Suppressor macrophage treated with lipopolysaccharide for 4 hours (primary cell): ENCODE measurements at places on chromosomes 11 and 22.
A peak's percentile ranks its signal among the peaks of the same experiment; 100 is the strongest.

DNA sequence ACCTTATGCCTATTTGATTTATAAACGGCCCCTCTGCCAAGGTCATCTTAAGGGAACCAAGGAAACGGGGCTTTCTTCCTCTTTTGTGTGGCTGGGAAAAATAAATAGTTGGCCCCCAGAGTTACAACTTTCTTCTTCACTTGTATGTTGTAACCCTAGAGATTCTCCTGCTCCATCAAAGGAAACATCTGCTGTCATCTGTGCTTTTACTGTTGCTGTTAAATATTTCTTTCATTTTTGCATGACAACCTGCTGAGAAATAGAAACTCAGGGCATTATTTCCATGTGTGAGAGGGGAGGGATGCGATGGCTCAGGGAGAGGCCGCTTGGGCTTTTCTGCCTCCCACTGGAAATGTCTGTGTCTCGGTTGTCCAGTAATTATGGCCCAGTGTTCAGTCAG, 21.8 kb upstream of the CDC42EP2 start:
- peak; percentile 84 for DNase-seq

DNA sequence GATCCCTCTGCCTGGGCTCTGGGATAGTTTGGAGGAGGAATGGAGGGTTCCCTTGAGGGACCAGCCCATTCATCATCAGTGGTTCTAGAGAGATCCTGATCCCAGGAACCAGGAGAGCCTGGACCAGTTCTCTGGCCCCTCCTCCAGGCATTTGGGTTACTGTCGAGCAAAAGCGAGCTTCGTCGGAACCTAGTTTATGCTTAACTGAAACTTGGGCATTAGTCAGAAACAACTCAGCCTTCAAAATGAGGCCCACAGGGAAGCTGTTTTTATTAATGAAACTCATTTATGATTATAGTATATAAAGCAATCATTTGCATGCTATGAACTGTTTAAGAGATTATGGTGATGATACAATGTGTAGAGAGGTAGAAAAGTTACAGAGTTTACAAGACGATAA, 61.4 kb downstream of the LIF start:
- no peak for DNase-seq

DNA sequence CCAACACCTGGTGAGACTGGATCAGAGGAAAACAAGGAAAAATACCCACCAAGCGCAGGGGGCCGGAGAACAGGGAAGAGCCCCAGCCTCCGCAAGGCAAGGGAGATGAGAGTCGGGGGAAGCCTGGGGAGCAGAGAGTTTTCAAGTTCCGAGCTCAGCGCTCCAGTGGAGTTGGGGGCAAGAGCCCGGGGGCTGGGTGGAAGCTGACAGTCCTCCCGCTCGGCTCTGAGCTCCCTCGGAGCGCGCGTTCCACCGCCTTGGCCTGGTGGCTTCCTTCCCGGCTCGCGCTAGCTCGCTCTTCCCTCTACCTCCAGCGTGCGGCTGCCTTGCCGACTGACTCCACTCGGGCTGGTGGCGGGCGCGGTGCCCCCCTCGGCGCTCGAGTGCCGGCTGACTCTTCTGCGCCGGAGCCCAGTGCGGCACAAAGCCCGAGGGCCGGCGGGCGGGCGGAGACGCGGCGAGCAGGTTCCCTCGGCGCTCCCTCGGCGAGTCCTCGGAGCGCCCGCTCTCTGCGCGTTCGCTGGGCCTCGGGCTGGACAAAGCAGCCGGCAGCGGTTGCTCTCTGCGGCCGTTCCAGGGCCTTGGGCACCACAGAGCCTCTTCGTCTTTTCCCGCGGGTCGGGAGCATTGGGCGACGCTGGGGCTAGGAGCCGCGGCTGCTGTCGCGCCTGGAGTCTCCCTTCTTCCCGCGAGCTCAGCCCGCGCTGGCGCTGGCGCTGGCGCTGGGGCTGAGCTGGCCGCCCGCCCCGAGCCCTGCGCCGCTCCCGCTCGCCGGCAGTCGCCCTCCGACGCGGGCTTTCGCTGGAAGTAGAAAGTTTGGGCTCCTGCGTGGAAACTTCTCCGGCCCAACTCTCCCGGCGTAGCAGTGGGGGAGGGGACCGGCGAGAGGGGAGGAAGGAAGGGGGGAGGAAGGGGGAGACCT, 1.0 kb downstream of the PAX6 start:
- DNase-seq, result no peak

GRCh38 chr22:42929838-42930155, 72.7 kb upstream of the ARFGAP3 start:
- DNase-seq, result no peak

- DNase-seq, result no peak
Measured at GRCh38 chr11:128784059-128784804, 82.9 kb downstream of the KCNJ1 start.

- DNase-seq, result no peak
Measured at GRCh38 chr22:48338793-48339705, 1488.6 kb downstream of the BRD1 start.

GRCh38 chr11:72754149-72754543, 1.9 kb upstream of the ARAP1 start:
- no peak for DNase-seq

DNA sequence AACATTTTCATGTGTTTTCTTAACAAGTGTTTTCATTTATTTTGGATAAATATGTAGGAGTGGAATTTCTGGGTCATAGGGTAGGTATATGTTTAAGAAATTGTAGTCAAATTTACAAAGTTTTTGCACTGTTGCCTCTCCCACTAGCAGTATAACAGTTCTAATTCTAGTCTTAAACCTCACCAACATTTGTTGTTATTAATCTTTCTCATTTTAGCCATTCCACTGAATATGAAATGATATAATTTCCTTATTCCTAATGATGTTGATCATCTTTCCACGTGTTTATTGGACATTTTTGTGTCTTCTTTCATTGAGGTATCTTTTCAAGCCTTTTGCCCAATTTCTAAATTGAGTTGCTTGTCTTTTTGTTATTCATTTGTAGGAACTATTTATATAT, 62.0 kb downstream of the C11orf91 start:
- DNase-seq, result no peak

DNA sequence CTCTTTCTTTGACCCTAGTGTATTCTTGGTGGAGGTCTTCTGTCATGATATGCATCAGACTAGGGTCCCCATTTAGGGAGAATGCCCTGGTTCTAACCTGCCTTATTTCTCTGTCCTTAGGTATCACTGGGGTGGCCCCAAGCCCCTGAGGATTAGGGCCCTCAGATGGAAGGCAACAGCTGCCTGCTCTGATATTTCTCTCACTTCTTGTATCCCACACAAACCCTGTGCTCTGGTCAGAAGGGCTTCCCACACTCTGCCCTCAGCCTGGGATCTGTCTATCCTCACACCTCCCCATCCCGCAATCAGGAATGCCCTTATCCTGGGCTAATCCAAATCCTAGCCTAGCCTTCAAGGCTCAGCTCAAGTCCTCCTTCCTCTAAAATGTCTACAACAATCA, 75.5 kb downstream of the KCNC1 start:
- no peak for DNase-seq

DNA sequence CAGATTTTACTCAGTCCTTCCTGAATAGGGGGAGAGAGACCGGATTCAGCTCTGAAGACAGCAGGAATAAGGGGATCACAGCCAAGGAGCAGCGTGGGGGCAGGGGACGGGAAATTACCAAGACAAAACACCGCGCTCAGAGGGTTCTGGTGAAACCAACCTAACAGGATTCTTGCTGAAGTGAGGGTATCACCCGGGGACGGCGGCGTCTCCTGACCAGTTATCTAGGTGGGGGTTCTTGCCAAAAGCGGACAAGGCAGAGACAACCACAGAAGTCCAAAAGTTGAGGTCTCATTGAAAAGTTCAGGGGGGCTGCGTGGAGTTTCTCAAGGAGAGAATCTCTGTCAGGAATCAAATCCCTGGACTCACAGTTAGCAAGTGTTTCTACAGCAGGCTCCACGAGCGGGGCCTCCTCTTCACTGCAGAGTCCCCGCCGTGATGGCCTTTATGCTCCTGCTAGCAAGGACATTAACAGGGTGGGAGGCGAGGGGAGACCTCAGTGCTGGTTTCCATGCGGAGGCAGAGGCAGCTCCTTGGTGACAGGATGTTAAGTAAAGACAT, 291.0 kb downstream of the BRD1 start:
- DNase-seq, result no peak

GRCh38 chr22:35971456-35972119, 57.0 kb downstream of the RBFOX2 start:
- DNase-seq, result no peak

- DNase-seq, result no peak
Measured at GRCh38 chr11:17739945-17740338, 5.4 kb downstream of the KCNC1 start.

GRCh38 chr22:19965771-19966709, 24.4 kb upstream of the TXNRD2 start:
- no peak for DNase-seq

- peak; percentile 86 for DNase-seq
Measured at GRCh38 chr22:39254789-39255298, 10.1 kb upstream of the PDGFB start.

- DNase-seq, result no peak
Measured at GRCh38 chr11:78567209-78567608, 7.5 kb downstream of the NARS2 start.

GRCh38 chr11:73193251-73194033, 24.6 kb upstream of the P2RY2 start:
- peak; percentile 48 for DNase-seq

GRCh38 chr11:72576243-72576595, 98.0 kb downstream of the PDE2A start:
- DNase-seq, result no peak

GRCh38 chr11:129322941-129323340, 52.7 kb upstream of the BARX2 start:
- DNase-seq, result no peak

DNA sequence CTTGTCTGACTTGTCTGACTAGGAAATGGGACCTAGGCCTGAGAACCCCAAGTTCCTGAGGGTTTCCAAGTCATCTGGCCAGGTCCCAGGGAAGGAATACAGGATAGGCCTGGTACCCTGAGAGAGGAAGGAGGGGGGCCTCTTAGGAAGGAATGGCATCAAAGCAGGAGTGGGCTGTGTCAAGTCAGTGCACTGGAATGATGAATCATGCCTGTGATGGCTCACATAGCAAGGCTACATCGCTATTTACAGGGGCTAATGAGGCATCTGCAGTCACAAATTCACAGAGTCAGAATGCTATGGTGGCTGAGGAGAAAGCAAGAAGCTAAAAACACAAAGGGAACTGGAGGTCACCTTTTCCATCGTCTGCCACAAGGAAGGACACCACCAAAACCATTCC, 247.3 kb downstream of the NXPE2 start:
- DNase-seq, result no peak

- DNase-seq, result no peak
Measured at GRCh38 chr11:79461144-79461543, 20.3 kb upstream of the TENM4 start.

DNA sequence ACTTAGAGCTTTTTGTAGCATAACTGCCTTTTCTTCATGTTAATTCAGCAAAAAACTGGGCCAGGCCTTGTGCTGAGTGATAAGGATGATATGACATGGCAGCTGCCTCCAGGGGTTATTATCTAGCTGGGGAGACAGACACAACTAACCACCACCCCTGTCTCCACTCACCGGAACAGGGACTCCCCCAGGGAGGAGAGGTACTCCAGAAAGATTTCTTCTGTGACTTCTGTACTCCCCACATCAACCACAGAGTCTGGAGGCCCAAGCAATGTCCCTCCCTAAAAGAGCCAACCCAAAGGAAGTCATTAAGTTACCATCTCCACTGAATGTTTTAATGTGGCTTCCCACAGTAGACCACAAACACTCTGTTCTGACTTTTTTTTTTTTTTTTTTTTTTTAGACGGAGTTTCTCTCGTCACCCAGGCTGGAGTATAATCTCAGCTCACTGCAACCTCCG, 14.3 kb upstream of the PMM1 start:
- no peak for DNase-seq

- no peak for DNase-seq
Measured at GRCh38 chr11:24046731-24047130, 450.1 kb upstream of the LUZP2 start.

DNA sequence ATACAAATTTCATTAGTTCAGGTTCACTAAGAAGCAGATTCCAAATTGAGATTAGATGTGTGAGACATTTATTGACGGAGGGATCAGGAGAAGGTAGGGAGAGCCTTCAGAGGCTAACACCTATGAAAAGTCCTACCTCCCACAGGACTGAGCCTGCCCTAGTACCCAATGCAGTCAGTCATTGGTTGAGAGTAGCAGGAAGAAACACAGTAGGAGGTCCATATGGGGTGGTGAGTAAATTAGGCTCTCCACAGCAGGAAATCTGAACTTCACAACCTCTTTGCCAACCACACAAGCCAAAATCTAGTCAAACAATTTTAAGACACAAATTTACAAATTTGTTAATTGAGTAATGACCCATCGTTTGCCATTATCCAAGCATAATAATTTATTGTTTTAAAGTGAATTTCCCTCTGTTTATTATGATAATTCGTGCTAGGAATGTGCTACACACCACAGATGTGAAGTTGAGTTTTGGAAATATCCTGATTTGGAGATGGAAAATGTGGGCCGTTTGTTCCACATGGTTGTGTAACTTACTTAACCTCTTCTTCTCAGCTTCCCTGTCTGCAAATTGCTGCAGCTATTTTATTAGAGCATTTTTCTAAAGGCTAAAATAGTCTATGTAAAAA, 542.1 kb downstream of the ETS1 start:
- no peak for DNase-seq

DNA sequence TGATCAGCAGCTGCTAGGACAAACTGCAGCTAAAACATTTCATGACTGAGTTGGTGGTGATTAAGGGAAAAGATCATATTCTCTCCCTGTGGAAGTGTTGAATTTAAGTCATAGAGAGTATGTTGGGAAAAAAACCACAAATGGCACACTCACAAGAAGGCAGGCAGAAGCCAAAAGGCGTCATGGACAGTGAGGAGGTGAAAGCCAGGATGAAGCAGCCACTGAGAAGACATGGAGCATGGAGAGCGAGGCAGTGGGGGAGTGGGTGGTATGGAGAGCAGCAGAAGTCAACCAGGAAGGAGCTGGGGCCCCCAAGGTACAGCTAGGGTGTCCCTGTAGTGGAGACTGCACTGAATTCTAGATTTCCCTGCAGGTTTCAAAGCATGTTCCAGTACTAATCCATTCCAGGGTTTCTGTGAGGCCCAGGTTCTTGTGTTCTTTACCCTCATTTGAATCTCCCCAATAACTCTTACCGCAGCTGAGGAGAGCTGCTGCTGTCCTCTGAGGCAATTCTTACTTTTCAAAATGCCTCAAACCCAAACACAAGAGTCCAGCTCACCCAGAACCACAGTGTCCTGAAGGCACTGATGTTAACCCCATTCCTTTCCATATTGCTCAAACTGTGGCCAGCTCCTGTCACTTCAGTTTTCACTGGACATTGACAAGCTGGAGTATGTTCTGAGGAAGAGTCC, 191.8 kb upstream of the E2F8 start:
- no peak for DNase-seq

DNA sequence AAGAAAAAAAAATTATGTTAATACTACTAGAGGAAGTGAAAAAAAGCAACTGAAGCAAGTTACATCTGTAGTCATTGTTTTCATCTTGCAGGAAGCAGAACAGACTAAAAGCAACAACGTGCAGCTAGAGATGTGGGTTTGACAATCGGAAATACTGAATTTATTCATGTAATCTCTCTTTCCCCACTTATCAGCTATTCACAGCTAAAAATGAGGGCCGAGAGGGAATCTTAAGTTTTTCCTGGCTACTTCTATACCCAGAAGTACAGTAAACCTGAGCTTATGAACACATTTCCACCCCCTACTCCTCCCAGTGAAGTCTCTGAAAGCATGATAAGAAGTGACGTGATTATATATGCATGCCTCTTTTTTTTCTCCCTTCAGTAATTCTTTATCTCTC, 116.5 kb downstream of the SPON1 start:
- peak; percentile 17 for DNase-seq

- no peak for DNase-seq
Measured at GRCh38 chr11:65879617-65880016, at the start of gene CTSW. Gene CTSW, plus strand, starts transcription at chr11:65879837. Its CDS starts 18 bp downstream, at chr11:65879855.

- no peak for DNase-seq
Measured at GRCh38 chr22:18088825-18089568, 11.2 kb downstream of the PEX26 start.
